Germinal center (tissue), 1 donor: ENCODE measurements at places on chromosomes 5 and 9.

GRCh38 chr5:66513130-66513529 is 83.1 kb upstream of the MAST4 start:
- peak; percentile 24 for DNase-seq

DNA sequence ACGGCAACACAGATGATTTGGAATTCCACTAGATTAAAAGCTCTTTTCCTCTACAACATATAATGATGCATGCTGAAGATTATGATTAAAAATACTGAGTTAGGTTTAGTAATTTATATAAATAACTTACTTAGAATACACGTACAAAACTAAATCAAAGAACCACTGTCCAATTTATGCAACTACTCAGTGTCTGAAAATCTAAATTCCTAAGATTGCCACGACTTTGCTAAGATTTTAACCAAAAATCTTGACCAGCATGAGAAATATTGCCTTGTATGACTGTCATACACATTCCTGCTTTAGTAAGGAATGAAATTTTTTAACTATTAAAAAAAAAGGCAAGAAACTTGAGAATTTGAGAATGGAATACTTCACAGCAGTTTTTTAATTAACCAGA is 292.4 kb downstream of the ZNF608 start:
- DNase-seq = no peak

GRCh38 chr5:38438757-38439156 is 117.7 kb downstream of the LIFR start:
- no peak for DNase-seq

DNA sequence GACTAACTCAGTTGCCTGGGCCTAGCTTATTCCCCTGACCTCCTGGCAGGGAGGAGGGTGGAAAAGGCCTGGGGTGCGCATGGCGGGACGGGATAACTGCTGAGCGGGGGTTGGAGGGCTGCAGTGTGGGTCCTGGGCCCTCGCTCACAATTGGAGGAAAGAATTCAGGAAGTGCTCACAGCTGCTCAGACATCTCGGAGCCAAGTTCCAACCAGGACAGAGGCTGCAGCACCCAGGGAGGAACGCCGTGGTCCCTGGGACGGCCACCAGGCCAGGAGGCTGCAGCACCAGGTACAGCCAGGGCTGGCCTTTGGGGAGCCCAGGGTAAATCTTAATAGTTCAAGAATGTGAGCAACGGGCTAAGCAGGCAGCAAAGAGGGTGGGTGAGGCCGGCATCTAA is at the start of gene SPAAR:
SPAAR (plus strand) TSS at position 217 of the 400 bp plus-strand sequence. CDS start 974 bp downstream, outside the sequence.
- no peak for DNase-seq

DNA sequence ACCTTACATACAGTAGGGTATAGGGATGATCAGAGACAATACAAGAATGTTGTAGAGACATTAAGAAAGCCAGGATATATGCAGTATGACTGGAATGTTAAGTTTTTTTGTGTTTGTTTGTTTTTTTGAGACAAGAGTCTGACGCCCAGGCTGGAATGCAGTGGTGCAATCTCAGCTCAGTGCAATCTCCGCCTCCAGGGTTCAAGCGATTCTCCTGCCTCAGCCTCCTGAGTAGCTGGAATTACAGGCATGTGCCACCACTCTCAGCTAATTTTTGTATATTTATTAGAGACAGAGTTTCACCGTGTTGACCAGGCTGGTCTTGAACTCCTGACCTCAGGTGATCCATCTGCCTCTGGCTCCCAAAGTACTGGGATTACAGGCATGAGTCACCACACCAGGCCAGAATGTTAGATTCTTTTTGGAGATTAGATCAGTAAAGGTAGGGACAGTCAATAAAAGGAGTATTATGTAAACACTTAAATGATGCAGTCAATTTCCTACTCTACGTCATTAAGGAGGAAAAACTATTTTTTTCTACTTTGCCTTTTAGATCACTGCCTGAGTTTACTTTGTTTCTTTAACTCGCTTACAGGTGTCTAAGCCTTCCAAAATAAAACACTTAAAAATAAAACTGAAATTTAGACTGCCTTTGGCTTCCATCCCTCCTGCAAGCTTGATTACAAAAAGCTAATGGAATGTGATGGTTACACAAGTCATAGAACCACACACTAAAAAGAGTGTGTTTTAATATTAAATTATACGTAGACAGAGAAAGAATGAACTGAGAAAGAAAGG is 6.8 kb upstream of the HNRNPA0 start:
- no peak for DNase-seq

DNA sequence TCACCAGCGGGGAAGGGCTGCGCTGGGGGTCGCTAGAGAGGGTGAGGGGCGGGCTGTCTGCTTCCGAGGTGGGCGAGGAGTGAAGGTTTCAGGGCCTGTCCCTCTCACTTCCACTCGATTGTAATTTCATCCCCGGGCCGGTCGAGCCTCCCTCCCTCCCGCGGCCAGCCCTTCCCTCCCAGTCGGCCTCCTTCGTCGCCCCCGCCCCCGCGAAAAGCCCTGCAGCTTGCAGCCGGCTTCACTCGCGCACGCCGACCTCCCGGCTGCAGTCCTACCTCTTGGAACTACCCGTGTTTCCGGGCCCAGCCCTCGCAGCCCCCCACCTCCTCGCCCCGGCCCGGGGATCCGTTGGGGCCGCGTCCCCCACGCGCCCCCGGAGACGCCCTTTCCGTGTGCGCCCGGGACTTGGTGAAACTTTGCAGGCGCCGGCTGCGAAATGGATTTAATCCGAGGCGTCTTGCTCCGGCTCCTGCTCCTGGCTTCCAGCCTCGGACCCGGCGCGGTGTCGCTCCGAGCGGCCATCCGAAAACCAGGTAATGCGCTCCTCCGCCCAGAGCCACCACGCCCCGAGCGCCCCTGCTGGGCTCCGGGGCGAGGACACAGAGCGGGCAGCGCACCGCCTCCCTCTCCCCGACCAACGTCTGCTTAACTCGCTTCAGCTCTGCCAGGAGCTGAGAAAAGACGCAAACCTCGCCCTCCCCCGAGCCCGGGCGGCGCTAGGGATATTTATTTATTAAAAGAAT is at the start of gene EGFLAM:
EGFLAM (plus strand) TSS at position 241 of the 743 bp plus-strand sequence; CDS start at position 437, 196 bp downstream.
- DNase-seq = no peak

DNA sequence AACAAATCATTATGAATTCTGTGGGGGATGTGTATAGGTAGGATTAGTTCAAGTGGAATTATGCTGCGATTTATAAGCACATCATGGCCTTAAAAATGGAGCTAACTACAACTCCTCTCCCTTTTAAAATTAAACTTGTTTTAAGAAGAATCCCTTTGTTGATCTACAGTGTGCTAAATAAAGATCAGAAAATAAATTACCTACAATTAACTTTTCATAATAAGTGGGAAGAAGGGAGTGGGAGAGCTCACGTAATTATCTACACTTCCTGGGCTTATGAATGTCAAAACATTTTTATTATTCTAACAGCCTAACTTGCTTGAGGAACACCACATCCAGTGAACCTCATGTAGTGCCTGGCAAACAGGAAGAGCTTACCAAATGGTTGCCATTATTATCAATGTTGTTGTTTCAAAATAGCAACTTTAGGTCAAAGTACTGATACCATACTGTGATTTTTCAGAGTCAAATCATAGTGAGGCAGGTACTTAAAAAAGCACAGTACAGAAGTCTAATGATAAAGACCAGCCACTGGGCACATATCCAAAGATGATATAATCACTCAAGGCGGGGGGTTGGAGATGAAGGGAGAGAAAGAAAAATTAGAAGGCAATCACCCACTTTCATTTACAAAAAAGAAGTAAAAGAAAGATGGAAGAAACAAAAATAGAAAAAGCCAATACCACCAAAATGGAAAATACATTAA is 174.0 kb downstream of the RAPGEF6 start:
- DNase-seq = no peak

DNA sequence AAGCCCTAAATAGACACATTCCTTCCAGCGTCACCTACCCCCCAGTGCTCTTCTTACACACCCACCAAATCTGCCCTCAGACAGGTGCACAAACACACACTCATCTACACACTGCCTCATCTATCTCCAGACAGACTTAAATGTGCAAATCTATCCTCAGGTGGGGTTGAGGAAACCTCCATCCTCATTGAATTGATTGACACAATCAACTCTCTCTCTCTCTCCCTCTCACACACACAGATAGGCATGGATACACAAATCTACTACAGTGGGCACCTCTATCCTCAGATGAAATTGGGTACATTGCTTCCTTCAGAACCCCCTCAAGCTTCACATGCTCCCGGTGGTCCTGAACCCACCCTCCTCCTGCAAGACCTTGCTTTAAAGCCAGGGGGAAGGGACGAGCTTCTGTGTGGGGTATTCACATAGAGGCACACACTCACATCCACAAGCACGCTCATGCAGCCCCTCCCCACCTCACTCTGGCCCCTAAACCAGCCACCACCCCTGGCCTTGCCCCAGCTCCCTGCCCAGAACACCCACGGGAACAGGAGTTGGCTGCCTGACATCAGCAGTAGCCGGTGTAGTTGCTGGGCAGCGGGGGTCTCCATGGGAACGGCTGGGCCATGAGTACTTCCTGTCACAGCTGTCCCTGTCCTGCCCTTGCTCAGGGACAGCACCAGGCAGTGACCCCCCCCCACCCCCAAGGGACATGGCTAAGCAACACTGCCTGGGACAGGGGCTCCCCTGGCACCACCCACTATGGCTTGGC is 22.8 kb downstream of the PCDH1 start:
- no peak for DNase-seq

- no peak for DNase-seq
These were observed 84.6 kb downstream of the ANKRD55 start for GRCh38 chr5:56148453-56148971.

DNA sequence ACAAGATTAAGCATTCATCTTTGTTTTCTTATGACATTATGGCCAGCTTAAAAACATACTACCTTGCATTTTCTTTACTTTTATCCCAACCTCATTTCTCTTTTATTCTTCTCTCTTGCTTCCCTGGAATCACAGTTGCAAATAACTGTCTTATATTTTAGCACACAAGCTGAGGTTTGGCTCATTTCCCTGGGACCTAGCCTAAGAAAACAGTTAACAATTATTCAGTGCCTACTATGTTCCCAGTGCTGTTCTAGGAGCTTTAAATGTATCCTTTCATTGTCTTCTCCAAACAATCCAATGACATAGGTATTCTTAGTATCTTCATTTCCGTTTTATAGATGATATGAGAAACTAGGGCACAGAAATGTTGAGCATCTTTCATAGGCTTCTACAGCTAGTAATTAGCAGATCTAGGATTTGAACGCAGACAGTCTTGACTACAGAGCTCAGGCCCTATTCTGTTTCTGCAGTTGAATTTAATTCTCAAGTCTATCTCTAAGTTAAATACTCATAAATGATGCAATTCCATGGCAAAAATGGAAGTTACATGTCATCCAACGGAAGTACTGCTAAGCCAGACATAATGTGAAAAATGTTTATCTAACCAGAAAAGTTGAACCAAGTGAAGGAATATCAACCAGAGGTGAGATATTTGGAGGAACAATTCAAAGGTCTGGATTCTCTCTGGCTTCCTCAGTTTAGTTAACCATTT is 52.3 kb upstream of the MTAP start:
- DNase-seq = no peak

GRCh38 chr5:56659971-56660370 is 155.4 kb upstream of the MAP3K1 start:
- no peak for DNase-seq

DNA sequence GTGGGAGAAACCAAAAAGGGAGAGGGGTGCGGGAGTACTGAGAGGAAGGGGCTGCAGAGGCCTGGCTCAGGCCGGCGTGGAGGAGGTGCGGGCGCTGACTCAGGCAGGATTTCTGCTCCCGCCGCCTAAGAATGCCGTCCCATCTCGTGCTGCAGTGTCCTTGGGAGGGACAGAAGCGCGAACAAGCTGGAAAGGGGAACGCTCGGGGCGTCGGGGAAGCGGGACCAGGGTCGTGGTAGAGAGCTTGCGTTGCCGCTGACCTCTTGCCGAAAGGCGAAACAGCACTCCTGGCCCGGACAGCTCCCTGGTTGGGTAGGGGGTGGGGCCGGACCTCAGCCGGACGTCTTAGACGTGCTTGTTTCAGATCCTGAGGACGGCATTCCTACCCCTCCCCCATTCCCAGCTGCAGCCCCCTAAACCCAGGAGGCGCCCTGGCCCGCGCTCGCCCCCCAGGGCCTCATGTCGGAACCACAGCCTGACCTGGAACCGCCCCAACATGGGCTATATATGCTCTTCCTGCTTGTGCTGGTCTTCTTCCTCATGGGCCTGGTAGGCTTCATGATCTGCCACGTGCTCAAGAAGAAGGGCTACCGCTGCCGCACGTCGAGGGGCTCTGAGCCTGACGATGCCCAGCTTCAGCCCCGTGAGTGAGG is 1.1 kb downstream of the RELL2 start:
- DNase-seq = peak; percentile 84

DNA sequence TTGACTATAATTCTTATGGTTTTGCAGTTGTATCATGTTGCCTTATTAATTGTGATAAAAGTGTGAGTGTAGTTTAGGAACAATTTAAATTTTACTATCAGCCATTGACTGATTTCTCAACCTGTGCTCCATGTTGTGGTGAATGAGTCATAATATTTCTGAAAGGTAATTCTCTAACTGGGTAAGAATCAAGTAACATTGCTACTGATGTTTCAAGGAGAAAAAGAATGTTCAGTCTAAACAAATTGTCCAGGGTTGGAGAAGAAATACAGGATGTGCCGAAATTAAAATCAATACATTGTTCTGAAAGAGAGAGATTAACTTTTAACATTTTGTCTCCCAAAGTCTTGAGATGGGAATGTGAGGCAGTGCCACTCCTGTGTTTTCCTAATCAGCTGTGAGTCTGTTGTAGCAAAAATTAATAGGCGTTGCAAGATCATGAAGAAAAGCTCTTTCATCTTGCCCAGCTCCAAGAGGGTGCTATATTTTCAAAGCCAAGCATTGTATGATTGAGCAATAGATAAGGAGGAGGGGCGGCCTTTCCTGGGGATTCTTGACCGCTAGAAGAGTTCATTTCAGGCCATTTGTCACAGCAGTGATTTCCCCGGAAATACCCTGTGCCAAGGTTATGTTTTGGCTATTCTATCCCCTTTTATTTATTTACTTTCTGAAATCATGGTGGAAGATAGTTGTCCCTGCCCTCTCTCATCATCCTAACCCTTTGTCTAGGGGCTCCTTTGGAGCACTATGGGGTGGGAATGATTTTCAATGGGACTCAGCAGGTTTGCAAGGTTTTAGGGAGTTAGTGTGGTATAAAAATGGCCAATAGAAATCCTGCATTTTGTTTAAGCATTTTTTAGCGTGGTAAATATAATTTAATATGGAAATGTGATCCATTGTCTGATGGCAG is 151.6 kb downstream of the FOCAD start:
- no peak for DNase-seq

DNA sequence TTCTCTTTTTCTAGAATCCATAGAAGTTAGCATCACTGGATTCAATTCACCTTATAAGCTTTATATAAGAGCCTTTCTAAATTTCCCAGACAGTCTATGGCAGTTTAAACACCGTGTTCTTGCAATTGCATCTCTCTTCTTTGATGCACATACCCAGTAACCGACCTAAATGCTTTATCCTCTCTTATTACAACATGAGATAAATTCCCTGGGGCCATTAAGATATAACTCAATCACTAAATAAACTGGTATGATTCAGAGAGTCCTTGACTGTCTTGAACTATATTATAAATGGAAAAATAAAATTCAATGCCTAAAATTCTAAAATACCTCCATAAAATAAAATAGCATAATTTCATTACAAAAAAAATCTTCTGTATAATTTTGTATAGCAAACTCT is 98.1 kb downstream of the DIRAS2 start:
- DNase-seq = no peak
